ENCODE measurements at places on chromosomes 2 and 18.

- DNase-seq, result no peak
Observed at GRCh38 chr2:121282800-121283385, 2.1 kb downstream of the TFCP2L1 start.

DNA sequence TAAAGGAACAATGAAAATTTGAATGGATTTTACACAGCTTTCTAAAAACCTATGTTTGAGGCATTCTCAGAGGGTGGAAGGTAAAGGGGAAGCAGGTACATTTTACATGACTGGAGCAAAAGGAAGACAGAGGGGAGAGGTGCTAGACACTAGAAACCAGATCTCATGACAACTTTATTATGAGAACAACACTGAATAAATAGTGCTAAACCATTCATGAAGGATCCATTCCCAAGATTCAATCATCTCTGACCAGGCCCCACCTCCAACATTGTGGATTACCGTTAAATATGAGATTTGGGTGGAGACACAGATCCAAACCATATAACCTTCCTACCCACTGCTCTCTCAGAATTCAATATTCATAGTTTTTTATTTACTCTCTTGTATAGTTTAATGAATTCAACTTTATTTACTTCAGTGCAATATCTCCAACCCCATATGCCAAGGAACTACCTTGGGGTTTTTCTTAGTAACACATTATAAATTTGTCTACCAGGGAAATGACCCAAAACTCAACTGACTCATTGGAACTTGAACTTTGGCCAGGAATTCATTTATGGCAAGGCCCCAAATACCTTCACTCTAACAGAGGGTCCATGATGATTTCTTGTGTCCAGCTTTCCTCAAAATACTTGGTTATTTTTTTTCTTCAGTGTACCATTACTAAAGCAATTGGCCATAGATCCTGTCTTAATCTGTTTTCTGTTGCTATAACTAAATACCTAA is 317.8 kb downstream of the GULP1 start:
- no peak for DNase-seq

- DNase-seq, result no peak
Observed at GRCh38 chr2:236633775-236634560, 64.3 kb downstream of the ACKR3 start.

DNA sequence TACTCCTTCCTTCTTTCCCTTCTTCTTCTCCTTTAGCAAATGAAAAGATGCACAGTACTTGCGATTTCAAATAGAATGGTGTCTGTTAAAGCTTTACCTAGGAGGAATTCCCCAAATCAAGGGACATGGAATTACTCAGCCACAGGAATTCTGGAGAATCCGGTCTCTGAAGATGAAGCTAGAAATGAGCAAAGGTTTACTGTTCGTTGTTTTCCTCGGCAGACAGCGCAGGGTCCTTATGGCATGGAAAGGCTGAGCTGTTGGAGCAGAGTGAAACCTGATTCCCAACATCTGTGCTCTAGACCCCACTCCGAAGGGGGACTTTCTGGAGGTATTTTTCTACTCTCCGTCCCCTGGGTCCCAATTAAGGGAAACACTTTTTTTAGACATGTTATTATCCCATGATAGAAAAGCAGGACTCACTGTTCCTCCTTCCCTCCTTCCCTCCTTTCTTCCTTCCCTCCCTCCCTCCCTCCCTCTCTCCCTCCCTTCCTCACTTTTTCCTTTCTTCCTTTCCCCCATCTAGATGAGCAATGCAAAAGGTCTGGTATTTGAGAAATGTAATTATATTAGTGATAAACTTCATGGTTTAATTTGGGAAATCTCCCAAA is 47.1 kb downstream of the CDCA7 start:
- no peak for DNase-seq

GRCh38 chr2:217162533-217162932 is 302.7 kb upstream of the TNP1 start:
- no peak for DNase-seq

- no peak for DNase-seq
Observed at GRCh38 chr2:38690499-38691420, 24.8 kb downstream of the GALM start.

- DNase-seq, result no peak
Observed at GRCh38 chr2:177894546-177894945, 178.0 kb downstream of the PDE11A start.

DNA sequence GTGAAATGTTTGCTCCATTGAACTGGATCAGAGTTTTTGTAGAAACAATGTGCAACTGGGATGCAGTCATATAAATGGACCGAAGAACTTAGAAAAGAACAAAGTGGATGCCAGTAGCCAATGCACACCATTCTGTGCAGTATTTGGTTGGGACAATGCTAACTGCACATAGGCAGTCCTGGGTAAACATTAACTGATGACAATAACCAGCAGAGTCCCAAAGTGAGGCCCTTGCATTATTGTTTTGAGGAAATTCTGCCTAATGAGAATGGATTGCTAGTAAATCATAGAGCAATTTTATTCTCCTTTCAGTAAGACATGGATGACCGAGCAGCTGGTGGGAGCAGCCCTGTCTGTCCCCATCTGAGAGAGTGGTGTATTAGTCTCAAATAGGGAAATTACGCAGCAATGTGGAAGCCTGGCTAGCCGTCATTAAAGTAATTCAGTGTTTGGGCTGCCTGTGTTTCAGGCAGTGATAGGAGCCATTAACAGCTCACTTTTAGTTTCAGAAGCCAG is 94.9 kb downstream of the KCTD1 start:
- peak; percentile 26 for DNase-seq

DNA sequence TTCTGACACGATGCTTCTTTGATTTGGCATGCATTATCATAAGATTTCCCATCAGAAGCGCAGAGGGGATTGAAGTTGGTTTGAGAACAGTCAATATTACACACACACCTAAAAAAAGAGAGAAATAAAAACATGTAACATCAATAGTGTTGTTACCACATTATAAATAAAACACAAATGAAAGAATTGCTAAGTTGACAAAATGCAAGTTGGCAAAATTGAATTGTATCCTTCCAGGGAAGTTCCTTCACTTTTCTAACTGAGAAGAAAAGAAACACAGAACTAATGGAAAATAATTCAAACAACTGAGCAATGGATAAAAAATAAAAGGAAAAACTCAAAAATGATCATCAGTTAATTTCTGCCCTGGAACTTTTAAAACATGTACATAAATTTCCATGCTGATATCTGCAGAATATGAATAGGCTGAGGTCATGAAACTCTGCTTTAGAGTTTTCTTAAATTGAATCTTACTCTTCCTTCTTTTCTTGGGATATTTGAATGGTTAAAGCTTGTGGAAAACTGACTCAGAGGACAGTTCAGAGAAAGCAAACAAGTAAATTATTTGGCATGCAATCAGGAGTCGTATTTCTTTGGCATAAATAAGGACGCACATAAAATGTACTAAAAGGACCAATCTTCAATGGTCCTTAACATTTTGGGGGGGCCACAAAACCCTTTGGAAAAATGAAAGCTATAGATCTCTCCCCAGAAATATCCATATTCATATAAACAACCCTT is 152.4 kb upstream of the CAVIN2 start:
- DNase-seq, result no peak

DNA sequence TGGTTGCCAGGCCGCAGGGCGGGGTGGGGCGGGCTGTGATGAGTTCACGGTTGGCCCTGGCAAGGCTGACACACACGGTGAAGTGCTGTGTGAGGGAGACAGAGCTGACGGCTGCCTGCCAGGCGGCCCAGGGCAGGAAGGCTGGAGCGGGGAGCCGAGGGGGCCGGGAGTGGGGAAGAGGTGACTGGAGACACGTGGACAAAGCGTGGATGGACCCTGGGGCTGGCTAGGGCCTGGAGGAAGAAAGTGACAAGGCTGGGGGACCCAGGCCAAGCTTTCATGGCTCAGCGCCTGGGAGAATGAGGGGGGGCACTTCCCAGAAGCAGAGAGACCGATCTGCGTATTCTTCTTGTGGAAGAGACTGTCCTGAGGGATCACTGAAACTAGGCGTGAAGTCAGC is 123.2 kb downstream of the DYSF start:
- DNase-seq, result no peak

DNA sequence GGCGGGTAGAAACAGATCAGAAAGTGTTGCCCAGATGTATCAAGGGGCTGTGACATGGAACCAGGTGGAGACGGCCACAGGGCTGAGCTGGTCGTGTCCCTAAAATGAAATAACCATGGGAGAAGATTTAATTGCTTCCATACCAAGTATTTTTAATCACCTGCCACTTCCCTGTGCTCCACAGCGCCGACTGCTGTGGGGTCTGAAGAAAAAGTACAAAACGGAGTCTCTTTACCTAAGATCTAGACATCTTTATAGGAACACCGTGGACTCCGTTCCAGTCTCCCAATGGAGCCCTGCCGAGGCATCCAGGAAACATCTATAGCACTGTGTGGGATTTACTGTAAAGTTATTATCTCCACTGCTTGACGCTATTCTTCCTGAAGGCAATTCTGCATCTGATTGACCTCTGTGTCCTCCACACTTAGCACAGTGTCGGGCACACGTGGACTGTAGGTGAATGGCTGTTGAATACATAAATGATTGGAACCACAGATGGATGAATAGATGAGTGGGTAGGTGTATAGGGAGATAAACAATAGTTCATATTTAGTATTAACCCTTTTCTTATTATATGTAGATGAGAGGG is 21.6 kb upstream of the GYPC start:
- DNase-seq, result no peak

DNA sequence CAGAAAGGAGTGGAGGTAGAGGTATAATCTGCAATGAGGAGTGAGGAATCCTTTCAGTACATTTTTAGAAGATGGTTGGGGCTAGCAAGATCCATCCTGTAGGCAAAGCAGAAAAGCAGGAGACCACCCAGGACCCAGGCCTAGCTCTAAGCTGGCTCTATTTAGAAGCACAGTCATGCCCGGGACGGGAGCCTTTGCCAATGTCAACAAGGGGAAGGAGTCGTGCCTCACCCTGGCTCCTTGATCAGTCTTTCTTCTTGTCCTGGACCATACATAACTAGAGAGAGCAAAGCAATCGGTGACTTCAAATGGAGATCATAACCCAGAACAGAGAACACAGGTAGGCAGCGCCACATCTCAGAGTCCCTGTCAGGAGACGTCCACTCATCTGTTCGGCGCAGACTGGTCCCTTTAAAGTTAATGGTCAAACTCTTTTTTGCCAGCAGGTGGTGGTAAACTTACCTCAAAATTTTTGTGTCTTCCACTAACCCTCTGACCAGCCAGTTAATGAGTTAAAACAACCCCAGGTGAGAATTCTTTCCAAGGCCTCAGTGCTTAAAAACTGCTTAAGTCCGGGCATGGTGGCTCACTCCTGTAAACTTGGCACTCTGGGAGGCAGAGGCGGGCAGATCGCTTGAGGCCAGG is 8.0 kb downstream of the MC5R start:
- no peak for DNase-seq

DNA sequence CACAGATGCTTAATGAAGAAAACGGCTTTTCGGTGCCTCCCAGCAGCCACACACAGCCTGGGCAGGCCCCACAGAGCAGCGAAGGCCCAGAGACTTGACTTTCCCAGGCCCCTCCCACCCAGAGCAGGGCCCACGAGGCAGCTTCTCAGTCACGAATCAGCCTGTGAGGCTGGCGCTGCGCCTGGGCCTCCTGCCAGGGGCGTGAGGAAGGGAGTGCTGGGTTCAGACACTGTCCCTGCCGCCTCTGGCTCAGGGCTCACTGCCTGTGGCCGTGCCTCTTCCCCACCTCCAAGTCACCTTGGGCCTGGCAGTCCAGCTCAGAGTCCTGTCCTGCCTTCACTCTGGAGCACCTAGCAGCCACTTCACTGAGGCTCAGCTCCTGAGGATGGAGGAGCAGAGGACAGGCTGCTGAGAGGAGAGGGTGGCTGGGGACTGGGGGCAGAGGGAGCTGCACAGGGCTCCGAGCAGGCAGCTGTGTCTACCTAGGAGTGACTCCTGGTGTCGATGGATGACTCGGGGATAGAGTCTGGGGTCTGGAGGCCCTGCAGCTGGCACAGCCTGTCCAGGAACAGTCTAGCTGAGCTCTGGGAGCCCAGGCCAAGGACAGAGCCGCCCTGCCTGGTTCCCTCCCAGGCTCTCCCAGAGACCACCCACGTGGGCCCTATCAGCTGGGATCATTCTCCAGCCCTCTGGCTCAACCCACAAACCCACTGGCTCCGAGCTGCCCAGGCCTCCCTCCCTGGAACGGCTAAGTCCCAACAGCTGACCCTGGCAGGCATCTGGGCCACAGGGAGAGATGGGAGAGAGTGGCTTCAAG is 36.4 kb upstream of the FOSL2 start:
- no peak for DNase-seq

GRCh38 chr18:35117951-35118411 is 76.8 kb downstream of the MAPRE2 start:
- no peak for DNase-seq

DNA sequence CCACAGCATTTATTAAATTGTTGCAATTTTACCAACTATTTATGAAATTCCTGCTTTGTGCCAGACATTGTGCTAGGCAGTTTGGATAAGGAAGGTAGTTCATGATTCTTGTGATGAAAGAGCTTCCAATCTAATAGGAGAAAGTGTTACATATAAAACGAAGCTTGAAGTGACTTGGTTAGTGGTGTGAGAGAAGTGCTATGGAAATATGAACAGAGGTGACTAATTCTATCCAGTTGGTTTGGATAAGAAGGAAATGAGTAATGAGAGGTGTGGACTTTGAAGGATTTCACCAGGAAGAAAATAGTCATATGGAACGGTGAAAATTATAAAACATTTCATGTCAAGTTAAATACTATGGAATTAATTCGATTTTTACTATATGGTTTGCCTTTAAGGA is 48.6 kb downstream of the EML6 start:
- DNase-seq, result no peak

DNA sequence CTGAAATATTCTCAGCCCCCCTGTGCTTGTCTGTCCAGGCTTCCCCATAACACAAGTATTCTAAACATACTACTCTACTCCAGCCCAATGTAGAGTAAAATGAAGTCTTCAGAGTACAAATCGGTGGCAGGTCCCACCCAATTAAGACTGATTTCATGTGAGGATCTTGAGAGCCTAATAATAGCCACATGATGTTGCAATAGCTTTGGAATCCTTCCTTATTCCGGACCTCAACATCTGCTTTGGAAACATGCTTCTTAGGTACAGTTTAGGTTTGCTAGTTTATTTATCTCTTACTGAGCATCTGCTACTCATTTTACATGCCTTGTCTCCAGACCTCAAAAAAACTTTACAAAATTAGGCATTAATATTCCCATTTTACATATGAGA is 207.3 kb upstream of the RAB6C start:
- no peak for DNase-seq

- DNase-seq, result no peak
Observed at GRCh38 chr2:66985906-66986305, 411.2 kb upstream of the ETAA1 start.

DNA sequence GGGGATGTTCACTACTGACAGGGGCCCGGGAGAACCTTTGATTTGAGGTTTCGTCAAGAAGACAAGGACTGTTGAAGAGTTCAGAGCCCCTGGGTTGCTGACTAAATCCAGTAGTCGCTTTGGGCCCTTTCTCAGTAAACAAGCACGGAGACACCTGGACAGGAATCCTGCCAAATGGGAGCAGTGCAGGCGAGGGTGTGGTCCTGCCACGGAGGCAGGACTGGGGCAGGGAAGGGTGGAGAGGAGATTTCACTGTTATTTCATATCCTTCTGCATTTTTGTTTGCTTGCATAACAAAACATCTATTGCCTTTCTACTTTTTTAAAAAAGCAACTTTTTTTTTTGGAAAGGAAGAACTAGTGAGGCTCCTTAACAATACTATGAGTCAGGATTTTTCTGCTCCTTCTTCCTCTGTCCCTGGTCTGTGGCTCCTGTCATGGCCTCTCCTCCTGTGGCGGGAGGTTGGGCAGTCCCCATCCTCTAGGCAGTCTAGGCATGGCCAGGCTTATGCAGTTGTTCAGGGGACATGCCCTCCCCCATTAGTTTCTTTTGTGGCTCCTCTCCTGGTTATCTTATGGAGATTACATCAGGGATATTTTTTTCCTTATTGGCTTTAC is 57.7 kb downstream of the ARHGEF4 start:
- DNase-seq, result no peak

GRCh38 chr2:202074324-202074723 is 1.3 kb downstream of the KIAA2012 start:
- DNase-seq, result no peak
